ENCODE measurements at places on chromosomes 13 and 19.

DNA sequence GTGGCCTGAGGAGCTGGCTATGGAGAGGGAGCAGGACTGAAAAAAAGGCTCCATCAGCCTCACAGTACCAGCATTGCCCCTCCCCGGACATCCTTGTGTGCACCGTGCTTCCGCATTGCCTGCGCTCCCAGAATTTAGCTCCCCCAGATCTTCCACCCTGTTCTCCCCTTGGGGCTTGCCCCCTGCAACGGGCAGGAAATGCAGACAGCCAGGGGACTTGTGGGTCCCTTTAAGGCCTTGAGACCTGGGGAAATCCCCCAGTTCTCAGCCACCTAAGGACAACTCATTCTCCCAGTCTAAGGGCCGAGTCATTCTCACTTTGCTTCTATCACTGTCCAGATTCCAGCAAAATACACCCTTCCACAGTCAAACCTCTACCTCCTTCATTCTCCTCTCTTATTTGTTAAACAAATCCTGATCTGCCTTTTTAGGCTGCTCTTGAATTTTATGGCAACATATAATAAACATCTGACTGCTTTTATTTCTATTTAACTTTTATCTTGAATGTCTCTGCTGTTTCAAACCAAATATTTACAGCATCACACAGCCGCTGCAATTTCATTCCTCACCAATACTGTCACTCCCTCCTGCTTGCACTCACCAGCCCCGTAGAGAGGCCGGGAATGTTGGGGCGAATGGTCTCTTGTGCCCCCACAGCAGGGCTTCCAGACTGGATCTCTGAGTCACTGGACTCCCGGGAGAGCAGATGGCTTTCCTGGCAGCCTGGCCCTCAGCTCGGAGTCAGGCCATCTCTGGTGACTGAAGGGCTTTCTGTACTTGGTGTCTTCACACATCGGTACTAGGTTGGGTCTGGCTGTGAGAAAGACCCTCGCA is 221.9 kb downstream of the TSHZ3 start:
- DNase-seq, result peak; percentile 81

DNA sequence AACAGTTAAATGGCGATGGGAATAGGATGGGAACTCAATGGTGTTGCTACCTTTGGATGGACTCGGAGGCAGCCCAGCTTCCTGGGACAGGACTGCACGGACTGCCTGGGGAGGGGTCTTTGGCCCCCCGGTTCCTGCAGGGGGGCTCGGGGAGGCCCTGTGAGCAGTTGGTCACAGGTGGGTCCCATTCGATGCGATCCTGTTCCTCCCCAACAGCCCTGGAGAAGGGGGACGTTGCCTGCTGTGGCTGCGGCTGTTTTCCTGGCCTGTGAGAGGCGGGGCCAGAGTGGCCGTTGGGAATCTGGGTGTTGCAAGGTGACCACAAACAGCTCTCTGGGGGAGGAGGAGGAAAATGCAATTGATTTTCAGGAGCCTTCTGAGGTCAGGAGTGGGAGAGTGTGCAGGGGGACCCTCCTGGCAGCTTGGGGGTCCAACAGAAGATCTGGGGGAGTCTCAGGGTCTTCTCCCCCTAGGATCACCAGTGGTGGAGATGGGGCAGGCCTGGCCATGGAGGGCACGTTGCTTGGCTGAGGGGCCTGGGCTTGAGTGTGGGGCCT is 1.9 kb upstream of the PLPPR3 start:
- DNase-seq, result no peak

DNA sequence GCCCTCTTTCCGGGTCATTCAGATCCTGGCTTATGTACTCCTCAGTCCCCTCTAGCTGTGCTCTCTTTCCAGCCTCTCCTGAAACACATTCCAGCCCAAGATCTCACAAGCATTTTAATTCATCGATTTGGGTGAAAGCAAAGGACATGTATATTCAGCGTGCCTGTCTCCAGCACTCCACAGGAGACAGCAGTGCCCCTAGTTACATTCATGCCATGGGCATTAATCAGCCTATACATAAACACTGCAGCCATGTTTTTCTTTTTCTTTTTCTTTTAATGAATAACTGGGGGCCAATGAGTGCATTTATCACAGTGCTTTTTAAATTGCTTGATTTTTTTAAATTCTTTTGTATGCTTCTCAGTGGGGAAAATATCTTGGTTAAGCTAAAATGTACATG is 199.1 kb downstream of the DCT start:
- DNase-seq, result peak; percentile 7

GRCh38 chr19:48950830-48951519 is 3.7 kb upstream of the BAX start:
- no peak for DNase-seq

GRCh38 chr19:15810335-15810734 is 5.1 kb downstream of the OR10H1 start:
- DNase-seq, result no peak

- no peak for DNase-seq
These were observed 3.0 kb downstream of the PCID2 start for GRCh38 chr13:113205428-113205931.

GRCh38 chr19:45768655-45768983 is 433 bp downstream of the SIX5 start:
- DNase-seq, result no peak

DNA sequence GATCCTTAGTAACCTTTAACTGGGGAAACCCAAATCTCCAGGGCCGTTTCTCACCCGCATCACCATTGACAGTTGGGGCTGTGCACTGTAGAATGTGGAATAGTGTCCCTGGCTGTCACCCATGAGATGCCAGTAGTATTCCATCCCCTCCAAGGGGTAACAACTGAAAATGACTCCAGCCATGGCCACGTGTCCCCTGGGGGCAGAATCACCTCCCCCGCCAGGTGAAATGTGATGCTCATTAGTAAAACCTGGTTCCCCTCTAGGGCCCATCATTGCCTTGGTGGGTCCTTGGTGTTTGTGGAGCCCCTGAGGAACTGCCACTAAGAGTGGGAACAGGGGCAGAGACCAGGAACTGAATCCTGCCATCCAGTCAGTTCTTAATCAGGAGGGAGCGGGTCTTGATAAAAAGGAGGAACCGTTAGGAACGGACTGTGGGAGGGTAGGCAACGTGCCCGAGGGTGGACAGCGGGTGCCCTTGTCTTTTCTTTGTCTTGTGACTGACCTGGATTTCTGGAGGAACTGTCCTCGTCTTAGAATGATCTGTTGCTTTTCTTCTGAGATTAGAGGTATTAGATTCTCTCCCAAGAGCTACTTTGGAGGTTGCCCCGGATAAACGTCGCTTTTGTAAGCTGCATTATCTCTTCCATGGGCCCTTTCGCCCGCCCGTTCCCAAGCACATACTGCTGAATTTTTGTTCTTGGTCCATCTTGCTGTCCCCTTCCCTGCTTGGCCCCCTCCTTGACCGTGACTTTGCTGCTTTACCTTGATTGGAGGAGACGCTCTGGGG is 3.5 kb downstream of the MYO9B start:
- no peak for DNase-seq

DNA sequence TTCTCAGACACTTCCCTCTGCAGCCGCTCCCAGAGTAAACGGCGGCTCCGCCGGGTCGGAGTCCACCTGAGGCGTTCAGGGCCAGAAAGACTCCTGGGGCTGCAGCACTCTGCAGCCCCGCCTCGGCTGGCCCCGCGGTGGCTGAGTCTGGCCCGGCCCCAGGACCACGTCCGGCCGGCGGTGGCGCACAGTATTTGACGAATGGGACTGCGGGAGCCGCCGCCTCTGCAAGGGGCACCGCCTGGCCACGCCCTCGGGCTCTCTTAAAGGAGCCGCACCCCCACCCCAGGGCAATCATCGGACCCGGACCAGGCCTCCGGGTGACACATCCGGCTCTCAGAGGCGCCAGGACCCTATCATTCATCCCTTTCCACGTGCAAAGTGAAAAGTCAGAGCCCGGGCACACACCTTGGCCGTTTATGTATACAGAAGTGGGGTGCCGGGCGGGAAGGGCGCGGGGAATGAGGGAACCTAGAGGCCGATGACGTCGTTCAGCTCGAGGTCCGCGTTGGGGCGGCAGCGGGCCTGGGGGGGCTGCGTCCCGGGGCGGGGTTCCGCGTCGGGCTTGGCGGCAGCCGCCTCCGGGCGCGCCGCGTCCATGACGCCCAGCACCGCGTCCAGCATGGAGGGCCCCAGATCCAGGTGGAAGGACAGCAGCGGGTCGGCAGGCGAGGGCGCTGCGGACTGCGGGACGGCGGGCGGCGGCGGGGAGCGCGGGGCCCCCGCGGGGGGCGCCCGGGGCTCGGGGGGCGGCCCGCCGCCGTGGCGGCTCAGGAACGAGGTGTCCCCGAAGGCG is 1.2 kb upstream of the LENG9 start:
- no peak for DNase-seq

- peak; percentile 75 for DNase-seq
These were observed at the start of gene PPP5C for GRCh38 chr19:46346821-46347571. PPP5C (plus strand) TSS chr19:46347087; CDS start chr19:46347097, 10 bp downstream.

DNA sequence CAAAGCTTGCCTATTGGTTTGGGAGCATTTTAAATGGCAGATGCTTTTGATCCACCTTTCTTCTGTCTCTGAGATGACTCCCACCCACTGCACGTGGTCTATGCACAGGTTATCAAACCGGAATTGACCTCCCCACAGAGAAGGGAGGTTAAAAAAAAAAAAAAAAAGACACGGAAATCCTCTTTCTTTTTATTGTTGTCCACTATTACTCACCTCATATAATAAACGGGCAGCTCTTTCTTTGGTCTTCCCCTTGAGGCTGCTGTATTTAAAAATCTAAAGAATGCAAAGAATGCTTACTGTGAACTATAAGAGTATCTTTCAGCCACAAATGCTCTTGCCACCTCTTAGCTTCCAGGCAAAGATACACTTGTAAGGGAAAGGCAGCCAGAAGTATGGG is 329.7 kb downstream of the NDFIP2 start:
- DNase-seq, result no peak

- DNase-seq, result no peak
These were observed 872 bp downstream of the HOMER3 start for GRCh38 chr19:18939922-18940768.

GRCh38 chr13:88459331-88459730 is 788.2 kb downstream of the SLITRK5 start:
- DNase-seq, result no peak

DNA sequence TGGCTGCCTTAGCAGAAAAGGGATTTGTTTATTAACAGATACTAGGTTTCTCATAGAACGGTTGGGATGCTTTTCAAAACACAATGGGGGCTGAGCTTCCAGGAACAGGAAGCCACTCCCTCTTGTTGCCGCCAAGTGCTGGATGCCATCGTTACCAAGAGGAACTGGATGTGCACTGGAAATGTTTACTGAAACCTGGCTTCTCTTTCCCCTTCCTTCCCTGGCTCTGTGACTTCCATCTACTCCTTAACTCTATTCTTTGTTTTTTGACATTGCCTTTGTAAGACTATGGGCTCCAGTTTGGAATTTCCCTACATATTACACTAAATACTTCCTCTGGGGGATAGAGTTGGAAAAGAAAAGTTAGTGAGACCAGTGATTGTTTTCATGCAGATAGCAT is 11.7 kb upstream of the KL start:
- DNase-seq, result no peak

DNA sequence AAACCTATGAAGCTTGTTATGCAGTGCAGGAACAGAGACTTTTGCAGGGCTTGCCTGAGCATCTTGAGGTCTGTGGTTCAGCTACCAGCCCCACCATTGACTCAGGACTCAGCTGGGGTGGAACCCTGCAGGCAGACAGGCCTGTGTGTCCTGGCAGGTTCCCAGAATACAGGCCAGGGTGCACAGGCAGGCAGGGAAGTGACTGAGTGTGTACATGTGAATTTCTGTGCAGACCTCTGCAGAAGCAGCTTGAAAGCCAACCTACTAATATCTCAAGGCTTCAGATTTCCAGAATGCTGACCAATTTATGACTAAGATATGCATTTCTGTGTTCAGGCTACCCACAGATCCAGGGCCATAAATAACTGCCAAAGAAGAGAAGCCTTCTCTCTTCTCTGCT is 254.4 kb downstream of the DLEU7 start:
- peak; percentile 90 for DNase-seq

DNA sequence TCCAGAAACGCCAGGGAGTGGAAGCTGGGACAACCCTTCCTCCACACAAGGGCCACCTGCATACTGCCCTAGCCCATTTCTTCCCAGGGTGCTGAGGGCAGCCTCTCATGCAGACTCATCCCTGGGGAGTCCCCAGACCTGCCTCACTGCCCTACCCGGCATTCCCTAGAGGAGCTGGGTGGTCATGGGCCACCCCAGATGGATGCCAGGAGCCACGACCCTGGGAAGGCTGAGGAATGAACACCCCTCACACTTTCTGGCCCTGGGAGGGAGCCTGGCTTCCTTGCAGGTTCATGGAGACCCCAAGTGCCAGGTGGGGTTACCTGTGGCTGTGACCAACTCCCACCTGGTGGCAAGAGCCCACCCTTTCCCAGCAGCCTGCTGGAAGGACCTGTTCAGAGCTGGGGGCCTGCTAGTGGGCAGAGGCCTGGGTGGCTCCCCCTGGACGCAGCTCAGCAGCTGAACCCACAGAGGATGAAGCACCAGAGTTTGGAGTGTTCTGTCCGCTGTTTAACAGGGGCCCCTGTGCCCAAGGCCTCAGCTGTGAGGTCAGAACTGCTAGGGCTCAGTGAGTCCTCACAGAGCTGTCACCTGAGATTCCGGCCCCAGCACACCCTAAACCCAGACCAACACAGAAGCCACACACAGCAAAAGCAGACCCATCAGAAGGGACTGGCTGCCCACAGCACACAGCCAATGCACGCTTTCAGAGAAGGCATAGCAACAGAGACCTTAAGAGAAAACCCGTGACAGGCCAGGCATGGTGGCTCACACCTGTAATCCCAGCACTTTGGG is 6.6 kb downstream of the ACP4 start:
- no peak for DNase-seq

DNA sequence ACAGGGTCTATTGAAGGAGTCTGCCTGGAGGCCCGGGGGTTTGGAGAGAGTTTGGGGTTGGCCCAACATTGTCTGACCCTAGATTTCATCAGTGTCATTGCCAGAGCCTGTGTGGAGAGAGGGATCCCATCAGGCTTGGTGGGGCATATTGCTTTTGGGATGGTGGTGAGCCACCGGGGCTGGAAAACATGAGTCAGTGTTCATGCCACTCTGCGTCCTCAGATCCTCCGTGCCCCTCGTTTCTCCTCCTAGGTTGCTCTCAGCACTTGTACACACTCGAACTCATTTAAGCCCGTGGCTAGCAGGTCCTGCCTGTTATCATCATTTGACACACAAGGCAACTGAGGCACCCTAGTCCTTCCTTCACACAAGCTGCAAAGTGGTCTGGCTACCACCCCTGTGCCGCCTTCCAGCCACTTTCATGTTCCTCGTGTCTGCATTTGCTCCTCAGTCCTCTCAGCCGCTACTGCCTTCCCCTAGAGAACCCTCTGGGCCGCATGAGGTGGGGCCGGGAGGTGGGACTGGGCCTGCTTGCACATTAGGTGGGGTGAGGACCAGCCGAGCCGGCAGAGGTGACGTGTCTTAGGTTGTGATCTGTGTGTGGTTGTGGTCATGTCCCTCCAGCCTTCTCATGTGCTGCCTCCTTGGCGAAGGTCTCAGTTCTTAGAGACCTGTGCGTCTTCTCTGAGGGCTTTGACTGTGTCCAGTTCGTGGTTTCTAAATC is 3.6 kb downstream of the NACC1 start:
- DNase-seq, result no peak

DNA sequence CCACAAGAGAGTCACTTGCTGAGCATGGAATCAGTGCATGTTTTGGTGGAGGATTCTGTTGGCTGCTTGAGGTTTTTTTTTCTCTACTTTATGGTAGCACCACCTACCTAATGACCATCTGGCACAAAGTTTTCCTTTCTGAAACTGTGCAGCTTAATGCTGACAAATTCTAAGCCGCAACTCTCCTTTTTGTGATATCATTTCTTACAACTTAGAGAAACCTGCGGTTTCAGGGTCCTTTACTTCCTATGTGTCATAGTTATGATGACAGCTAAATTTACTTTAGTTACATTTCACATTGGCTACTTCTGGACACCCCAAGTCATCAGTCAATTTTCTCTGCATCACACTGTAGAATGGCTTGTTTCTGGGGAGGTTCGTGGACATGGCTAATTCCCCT is 115.4 kb upstream of the TMTC4 start:
- no peak for DNase-seq
